ENCODE measurements at places on chromosomes 5 and 9. TPM values are rescaled to one million over a fixed set of nuclear protein-coding genes. Genes with fewer than 3 reads are reported as not detected.

DNA sequence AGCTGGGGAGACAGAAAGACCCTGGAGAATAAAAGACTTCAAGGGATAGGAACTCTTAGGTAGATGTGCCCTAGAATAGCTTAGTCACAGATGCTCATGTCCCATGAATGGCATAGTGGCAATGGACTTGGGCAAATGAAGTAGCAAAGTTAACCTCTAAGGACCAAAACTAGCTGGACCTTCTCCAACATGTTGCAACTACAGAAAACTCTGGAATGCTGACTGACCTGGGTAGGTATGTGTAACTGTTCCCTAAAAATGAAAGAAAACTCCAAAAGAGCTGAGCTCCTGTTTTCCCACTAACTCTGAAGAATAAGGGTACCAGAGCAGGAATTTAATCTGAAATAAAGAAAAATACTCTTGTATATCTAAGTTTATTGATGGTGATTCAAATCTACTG lies 12.5 kb upstream of the LPAR1 start:
- no peak for DNase-seq
- no peaks in the 10 kb centered on the region for H3K4me1 ChIP-seq
- H3K27ac ChIP-seq, result no peak overlapping the region
- H3K36me3 ChIP-seq, result peaks cover 3% of the 10 kb centered on the region
- no peak overlapping the region for H3K4me3 ChIP-seq

MLANA gene
- total RNA-seq, result not detected

DNA sequence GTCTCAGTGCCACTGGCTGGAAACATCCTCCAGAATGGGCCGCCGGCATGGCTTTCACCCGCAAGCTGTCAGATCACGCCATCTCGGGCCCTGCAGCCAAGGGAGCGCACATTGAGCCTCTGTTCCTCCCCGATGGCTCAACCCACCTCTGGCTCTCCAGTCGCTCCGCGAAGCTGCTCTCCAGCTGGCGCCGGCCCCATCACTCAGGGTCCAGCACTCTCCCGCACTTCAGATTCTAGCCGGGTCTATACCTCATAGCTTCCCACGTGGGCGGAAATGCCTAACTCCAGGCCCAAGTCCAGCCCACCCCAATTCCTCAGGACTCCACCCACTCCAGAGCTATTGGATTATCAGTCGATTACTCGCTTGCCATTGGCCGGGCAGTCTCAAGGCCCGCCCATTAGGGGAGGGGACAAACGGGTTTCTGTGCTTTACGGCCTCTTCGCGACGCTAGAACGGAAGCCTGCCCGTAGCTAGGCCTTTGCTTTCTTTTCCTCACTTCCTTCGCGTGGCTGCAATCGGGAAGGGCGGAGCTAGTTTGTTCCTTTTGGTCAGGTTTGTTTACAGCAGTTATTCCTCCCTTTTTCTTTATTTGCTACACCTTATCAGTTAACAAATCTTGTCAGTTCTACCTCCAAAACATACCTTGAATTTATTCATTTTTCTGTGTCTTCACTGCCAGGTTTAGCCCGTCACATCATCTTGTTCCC lies at the start of gene NOL6:
Gene NOL6 (minus strand): TSS at position 282 of the 710 bp plus-strand sequence. CDS start 82 bp downstream, at position 200.
- peak within 1 kb of the TSS; percentile 96 for H3K27ac ChIP-seq
- H3K27me3 ChIP-seq, result no peaks in the 10 kb centered on the region
- peaks cover 10% of the 10 kb centered on the region for H3K36me3 ChIP-seq
- peak; percentile 95 for DNase-seq
- H3K4me3 ChIP-seq, result peak within 1 kb of the TSS; percentile 100
- peaks cover 28% of the 10 kb centered on the region for H3K4me1 ChIP-seq

DNA sequence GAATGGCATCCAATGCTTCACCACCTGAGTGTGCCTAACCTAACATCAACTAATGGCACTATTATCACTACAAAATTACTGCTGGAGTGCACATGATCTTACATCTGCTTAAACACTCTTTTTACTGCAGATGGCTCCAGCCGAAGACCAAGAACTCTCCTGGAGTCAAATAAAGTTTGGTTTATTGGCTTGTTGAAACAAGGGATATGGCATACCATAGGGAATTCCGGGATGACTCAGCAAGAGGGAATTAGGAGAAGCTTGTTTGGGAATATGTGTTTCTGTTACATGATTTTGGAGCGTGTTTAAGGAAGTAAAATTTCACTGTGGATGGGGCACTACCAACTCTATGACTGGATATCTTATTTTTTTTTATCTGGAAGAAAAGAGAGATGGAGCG lies 872.6 kb downstream of the DTWD2 start:
- H3K27me3 ChIP-seq, result no peaks in the 10 kb centered on the region
- H3K4me3 ChIP-seq, result no peak overlapping the region
- H3K36me3 ChIP-seq, result no peaks in the 10 kb centered on the region
- DNase-seq, result no peak
- no peaks in the 10 kb centered on the region for H3K4me1 ChIP-seq

GRCh38 chr5:144691936-144692335 lies 521.3 kb downstream of the KCTD16 start:
- no peaks in the 10 kb centered on the region for H3K27me3 ChIP-seq
- H3K27ac ChIP-seq, result peak overlapping the region; percentile 51
- no peak for DNase-seq
- H3K4me3 ChIP-seq, result no peak overlapping the region
- peaks cover 12% of the 10 kb centered on the region for H3K4me1 ChIP-seq
- H3K36me3 ChIP-seq, result peaks cover 2% of the 10 kb centered on the region

TRPM3 gene
- 1.4 TPM for total RNA-seq

DNA sequence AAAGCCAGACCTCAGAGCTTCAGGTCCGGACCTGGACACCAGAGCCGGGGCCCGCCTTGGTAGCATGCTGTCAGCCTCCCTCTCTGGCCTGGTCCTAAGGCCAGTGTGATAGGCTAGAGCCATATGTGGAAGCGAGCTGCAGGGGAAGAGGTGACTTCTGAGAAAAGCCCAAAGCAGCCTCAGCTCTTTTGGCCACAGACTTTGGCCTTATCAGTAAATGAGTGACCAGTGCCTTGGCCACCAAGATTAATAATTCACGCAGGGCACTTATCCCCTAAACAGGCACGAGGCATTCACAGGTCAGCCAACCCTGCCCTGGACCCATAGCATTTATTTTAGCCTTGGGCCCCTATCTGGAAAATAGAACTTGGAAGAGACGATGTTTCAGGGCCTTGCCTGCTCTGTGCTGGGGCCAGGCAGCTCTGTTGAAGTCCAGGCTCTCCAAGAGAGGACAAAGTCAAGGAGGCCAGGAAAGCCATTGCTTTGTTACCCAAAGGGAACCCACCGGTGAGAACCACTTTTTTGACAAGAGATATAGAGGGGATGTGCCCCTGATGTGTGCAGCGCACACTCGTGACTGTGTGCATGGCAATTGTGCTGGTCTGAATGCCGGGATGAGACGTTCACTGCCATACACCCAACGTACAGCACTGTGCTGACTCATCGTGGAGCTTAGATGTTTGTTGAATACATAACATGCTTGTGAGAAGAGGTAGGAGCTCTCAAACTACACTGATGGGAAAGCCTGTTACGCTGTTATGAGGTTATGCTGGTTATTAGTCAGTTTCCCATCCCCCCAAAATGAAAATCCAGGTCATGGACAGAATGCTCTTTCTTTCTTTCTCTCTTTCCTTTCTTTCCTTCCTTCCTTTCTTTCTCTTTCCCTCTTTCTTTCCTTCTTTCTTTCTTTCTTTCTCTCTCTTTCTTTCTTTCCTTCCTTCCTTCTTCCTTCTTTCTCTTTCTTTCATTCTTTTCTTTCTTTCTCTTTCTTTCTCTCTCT lies 5.0 kb upstream of the SLC34A1 start:
- peaks cover 6% of the 10 kb centered on the region for H3K27me3 ChIP-seq
- H3K27ac ChIP-seq, result no peak overlapping the region
- H3K4me3 ChIP-seq, result no peak overlapping the region
- no peak for DNase-seq
- no peaks in the 10 kb centered on the region for H3K36me3 ChIP-seq

RLN2 gene
- 0.77 TPM for total RNA-seq

GRCh38 chr9:77084094-77084493 lies 64.6 kb downstream of the FOXB2 start:
- no peak overlapping the region for H3K4me3 ChIP-seq
- no peak overlapping the region for H3K27ac ChIP-seq
- H3K27me3 ChIP-seq, result no peaks in the 10 kb centered on the region
- H3K36me3 ChIP-seq, result no peaks in the 10 kb centered on the region

PCDHGA11 gene
- 1.8 TPM for total RNA-seq

GRCh38 chr5:54756796-54757402 lies 228.5 kb downstream of the ESM1 start:
- H3K27ac ChIP-seq, result no peak overlapping the region
- H3K36me3 ChIP-seq, result no peaks in the 10 kb centered on the region
- no peak for DNase-seq
- H3K27me3 ChIP-seq, result no peaks in the 10 kb centered on the region
- no peak overlapping the region for H3K4me3 ChIP-seq
- peaks cover 10% of the 10 kb centered on the region for H3K4me1 ChIP-seq

DNA sequence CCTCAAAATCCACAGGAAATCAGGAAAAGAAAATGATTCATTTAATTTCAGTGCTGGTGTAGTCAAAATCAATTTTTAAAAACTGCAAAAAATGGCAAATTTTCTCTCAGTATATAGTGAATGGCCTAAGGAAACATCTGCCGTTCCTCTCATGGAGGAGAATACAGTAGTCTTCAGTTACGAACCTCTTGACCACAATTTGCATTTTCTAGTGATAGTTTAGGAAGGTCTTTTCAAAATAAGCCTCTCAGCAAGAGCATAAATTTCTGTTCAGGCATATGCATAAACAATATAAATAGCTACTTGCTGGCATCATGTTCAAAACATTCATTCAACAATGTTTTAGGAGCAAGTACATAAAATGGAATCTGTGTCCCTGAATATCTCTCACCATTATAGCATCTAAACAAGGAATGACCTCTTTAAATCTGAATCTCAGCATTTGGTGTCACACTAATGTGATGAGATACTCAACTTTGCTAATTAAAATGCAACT lies 33.5 kb downstream of the HAPLN1 start:
- no peaks in the 10 kb centered on the region for H3K27me3 ChIP-seq
- H3K27ac ChIP-seq, result no peak overlapping the region
- H3K4me3 ChIP-seq, result no peak overlapping the region
- no peaks in the 10 kb centered on the region for H3K36me3 ChIP-seq
